MG63 (cell line): ENCODE measurements at places on chromosomes 12 and 14. TPM values are rescaled to one million over a fixed set of nuclear protein-coding genes. Genes with fewer than 3 reads are reported as not detected.

GRCh38 chr12:40078266-40078665 is 27.6 kb downstream of the SLC2A13 start:
- DNase-seq = no peak

- no peak for DNase-seq
Observed at GRCh38 chr12:110528277-110528839, 26.2 kb downstream of the RAD9B start.

GRCh38 chr14:59664741-59665140 is 88.1 kb upstream of the CCDC175 start:
- DNase-seq = peak; percentile 8

GRCh38 chr12:47099610-47100009 is 19.9 kb upstream of the AMIGO2 start:
- DNase-seq = no peak

- DNase-seq = peak; percentile 21
Observed at GRCh38 chr14:94171208-94171607, 2.9 kb upstream of the PPP4R4 start.

GRCh38 chr12:52692254-52692653 is 11.1 kb downstream of the KRT77 start:
- no peak for DNase-seq

DNA sequence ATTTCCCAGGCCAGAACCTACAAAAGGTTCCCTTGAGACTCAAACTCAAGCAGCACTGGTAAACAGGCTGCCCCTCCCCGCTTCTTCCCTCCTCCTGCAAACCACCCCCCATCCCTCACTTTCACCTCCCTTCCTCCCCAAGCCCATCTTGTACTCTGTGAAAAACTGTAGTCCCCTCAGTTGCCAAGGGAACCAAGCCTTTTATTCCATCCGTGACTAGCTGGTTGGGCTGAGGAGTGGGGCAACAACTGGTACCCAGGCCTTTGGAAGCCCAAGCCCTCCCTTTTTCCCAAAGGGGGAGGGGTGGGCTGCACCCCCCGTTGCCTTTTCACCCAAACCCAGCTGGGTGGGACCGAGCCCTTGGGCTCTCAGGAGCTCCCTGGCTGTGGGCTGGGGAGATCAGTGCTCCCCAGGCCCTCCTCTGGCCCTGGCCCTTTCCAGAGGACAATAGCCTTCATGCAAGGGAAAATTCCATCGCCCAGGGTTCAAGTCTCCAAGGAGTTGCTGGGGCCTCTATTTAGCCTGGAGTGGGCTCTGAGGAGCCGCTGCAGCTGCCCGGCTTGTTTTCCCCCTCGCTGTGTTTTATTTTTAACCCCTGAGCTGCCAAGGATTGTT is 61.9 kb downstream of the ZFP36L1 start:
- DNase-seq = no peak

- DNase-seq = no peak
Observed at GRCh38 chr12:67609226-67609870, 39.2 kb upstream of the DYRK2 start.

DNA sequence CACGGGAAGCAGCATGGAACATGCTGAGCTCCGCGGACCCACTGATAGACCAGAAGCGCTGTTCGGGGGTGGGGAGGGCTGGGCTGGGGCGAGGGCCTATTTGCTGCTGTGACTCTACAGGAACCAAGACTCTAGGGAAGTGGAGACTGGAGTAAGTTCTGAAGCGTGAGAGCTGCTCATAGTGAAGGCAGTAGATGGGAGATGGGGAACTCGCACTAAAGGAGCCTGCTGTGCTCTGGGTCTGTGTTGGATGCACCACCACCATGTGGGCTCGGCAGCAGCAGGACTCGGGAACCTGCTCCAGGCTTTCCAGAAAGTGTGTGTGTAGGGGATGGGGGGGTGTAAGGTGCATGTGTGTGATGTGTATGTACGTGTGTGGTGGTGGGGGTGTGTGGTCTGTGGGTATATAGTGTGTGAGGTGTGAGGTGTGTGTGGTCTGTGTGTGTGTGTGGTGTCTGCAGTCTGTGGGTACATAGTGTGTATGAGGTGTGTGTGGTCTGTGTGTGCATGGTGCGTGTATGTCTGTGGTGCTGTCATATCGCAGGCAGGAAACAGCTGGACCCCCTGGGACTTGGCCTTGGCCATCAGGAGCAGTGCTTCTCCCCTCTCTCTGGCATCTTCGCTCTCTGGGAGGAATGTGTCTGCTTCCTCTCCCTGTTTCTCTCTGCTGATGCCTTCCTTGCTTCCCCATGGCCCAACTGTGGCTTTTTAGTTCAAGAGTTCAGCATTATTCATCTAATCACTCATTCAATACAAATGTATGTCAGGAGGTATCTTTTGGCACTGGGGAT is 378.9 kb downstream of the FUT8 start:
- DNase-seq = peak; percentile 23

- DNase-seq = no peak
Observed at GRCh38 chr12:53227341-53227740, 4.7 kb downstream of the RARG start.

DNA sequence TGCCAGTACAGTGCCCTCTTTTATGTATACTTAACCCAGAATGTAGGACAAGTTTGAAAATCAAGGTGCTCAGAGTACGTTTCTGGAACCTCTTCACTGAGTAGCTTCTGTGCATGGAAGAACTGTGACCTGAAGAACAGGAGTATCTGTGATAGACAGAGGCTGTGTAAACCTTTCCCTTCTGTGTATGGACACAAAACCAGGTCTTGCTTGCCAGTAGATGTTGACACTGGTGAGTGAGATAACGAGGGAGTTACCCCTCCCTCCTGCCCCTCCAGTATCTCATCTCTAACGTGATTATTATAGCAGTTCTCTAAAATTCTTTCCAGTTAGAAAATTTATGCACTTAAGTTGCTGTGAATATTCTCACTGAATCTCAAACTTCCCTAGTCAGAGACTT is 170.8 kb downstream of the RPL10L start:
- DNase-seq = no peak

DNA sequence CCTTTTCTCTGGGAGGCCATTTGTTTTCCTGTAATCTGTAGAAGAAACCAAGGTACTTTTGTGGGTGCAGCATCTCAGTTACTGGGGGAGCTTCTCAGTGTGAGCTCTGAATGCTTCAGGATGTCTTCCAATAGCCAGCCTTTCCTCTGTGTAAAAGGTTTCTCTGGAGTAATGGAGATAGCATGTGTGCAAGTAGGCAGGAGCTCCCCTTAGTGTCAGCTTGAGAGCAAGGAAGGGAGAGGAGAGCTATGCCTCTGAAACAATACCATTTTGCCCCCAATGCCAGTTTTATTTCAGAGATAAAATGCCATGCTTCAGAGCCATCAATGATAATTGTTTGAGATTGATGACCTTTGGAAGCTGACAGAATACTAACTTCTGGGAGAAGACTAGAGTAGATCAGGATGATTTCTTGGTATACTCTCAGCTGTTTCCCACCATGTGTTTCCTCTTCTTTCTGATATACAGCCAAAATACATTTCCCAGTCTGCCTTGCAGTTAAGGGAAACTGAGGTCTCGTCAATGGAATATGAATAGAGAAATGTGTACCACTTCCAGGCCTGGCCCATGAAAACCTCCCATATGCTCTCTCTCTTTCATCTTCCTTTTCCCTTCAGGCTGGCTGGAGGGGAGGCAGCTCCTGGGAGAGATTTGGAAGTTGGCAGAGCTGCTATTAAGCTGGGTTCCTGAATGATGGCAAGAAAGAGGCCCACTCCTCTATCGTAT is 125.7 kb downstream of the CRADD start:
- DNase-seq = no peak

GRCh38 chr14:89444516-89445125 is 27.6 kb upstream of the FOXN3 start:
- no peak for DNase-seq

GRCh38 chr12:113846883-113847755 is 119.0 kb downstream of the RBM19 start:
- DNase-seq = no peak

- DNase-seq = peak; percentile 85
Observed at GRCh38 chr12:6554168-6555017, 1.4 kb downstream of the IFFO1 start.

EDDM3A gene
- total RNA-seq = not detected in 2 replicates

PITPNM2 gene
- 0.69 and 1.6 TPM in 2 replicates for total RNA-seq

LRRC10 gene
- not detected in 2 replicates for total RNA-seq

MAX gene
- 26.6 and 30.8 TPM in 2 replicates for total RNA-seq

KCNC2 gene
- not detected in 2 replicates for total RNA-seq

FAM186B gene
- not detected in 2 replicates for total RNA-seq

VDR gene
- total RNA-seq = 14.7 and 15.9 TPM in 2 replicates

SMAGP gene
- 2.1 and 20.1 TPM in 2 replicates for total RNA-seq
